ENCODE measurements at places on chromosomes 16 and 17. TPM values are rescaled to one million over a fixed set of nuclear protein-coding genes. Genes with fewer than 3 reads are reported as not detected.

- no peak for DNase-seq
Measured at GRCh38 chr17:40949418-40949817, 12.0 kb upstream of the KRT23 start.

DNA sequence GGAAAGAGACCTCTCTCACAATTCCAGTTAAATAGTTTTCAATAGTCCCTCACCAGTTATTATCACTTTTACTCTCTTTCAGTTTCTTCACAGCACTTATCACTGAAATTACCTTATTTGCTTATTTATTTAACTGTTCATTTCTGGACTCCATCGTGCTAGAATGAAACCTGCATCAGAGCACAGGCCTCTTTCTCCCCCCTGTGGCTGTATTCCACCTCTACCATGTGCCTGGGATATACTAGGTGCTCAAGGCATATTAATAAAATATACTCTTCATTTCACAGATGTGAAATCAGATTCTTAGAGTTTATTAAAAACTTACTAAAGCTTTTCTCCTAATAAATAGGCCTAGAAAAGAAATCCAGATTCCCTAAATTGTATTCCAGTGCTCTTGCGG lies 308.9 kb upstream of the MON1B start:
- DNase-seq, result no peak

- no peak for DNase-seq
Measured at GRCh38 chr17:29094101-29094708, 51.3 kb downstream of the PIPOX start.

DNA sequence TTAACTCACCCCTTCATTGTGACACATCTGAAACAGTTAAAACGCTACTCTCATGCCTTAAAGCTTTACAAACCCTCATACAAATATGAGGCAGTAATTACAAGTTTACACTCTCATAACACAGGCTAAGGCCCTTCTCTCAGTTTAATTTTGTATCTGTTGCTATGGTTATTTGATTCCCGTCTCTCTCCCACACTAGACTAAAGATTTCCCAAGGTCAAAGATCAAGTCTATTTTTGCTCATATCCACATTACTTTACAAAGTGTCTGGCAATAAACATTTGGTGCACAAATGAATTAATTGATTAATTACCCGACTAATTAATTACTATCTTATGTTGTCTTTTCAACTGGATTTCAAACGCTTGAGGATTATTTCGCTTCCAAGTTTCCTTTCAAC lies 86.4 kb upstream of the MYOCD start:
- DNase-seq, result no peak

DNA sequence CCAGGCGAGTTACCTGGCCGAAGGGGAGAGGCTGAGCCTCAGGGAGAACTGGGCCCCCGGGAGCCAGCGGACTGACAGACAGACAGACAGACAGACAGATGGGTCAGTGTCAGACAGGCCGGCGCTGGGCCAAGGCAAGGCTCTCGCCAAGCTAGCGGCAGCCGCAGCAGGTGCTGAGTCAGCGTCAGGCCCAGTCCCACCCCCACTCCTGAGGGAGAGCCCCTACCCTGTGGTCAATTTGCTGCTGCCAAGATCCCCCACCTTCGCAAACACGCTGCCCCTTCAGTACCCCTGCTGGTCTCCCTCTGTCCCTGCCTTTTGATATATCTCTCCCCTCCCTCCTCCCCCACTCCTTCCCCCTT lies 1.5 kb downstream of the FGF11 start:
- DNase-seq, result no peak

- DNase-seq, result no peak
Measured at GRCh38 chr17:80546267-80546666, 1.6 kb downstream of the RPTOR start.

DNA sequence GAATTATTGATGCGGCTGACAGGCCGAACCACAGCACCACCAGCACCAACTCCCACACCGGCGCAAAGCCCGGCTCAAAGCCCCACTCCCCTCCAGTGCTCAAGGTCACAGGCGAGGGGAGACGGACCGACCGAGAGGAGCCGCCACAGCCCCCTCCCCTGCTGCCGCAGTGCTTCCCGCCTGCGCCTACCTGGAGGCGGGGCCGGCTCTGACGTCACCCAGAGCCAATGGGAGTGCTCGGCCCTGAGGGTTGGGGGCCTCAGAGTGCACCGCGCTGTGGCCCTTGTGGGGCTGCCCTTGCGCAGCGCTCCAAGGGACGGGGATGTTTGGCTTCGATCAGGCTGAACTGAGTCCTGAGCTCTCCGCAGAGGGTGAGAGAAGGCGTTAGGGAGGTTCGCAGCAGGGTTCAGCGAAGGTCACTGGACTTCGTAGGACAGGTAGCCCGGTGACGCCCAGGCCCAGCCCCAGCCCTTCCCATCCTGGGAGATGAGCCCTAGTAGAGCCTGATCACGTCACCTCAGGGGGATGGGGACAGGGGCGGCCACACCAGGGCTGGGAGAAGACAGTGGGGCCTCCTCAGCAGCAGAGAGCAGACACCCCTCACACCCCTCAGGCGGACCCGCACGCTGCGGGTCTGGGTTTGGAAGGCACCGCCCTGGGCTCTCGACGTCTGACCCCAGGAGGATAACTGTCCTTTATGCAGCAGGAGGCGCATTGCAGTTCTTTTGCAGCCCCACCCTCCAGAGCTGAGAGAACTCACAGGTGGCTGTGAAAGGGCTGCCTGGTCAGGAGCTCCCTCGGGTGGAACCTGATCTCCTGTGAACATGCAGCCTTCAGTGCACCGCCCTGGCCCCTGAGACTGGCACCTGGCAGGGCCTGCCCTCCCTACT lies 1.5 kb downstream of the NDRG4 start:
- DNase-seq, result no peak

- DNase-seq, result no peak
Measured at GRCh38 chr16:66984892-66985311, 3.5 kb upstream of the CES4A start.

DNA sequence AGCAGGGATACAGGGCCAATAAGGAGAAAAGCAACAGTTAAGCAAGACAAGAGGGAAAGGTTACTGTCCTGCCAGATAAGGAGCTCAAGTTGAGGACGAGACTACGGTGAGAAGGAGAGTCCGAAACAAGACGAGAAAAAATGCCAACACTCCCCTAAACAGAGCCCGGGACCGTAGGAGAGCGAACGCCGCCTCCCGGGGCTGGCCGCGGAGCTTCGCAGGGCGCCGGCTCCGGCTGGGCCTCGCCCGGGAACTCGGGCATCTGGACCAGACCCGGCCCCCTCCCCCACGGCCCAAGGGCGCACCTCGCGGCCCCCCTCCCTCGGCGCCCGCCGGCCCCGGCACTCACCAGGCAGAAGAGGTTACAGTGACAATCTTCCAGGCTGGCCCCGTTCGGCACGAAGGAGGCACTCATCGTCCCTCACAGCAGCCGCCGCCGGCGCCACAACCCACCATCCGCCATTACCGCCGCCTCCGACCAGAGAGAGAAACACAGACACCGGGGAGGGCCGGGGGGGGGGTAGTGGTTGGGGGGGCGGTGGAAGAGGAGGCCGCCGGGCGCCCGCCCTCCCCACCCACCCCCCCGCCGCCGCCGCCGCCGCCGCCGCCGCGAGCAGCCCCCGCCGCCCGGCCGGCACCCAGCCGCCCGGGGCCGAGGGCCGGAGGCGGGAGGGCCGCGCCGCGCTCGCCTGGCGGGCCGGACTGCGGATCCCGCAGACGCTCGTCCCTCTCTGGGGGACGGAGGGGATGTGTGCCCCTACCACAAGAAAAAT lies at the start of gene MED13:
TSS of gene MED13 (minus strand) at position 488 of the 773 bp plus-strand sequence. CDS start at position 415, 73 bp downstream.
- DNase-seq, result peak; percentile 77

DNA sequence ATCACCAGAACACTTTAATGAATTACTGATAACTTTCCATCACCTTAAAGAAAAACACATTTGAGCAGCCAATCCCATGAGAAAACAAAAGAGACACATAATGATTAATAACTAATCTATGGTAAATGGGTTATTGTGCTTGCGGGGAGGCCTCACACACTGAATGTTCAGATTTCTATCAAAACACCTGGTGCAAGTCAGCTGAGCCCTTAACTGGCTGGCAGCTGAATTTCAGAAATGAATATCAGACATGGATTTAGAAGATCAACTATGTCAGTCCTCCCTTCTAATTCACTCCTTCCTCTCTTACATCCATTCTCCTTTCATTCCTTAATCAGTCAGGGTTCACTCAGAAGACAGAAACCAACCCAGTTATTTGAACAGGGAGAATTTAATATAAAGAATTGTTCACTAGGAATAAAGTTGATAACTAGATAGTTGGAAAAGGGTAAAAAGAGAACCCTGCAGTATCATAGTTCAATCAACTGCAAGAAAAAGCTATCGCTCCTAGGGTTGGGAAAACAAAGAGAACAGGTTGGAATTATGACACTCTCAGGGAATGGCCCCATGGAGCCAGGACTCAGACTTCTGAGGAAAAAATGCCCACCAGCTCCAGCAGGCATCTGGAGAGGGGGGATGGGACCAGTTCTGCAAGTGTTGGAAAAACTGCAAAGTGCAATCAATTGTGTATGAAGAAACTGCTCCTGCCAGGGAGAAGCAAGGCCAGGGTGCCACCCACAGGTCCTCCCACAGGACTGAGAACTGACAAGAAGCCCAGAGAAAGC lies 577.1 kb upstream of the CDH5 start:
- DNase-seq, result no peak

DNA sequence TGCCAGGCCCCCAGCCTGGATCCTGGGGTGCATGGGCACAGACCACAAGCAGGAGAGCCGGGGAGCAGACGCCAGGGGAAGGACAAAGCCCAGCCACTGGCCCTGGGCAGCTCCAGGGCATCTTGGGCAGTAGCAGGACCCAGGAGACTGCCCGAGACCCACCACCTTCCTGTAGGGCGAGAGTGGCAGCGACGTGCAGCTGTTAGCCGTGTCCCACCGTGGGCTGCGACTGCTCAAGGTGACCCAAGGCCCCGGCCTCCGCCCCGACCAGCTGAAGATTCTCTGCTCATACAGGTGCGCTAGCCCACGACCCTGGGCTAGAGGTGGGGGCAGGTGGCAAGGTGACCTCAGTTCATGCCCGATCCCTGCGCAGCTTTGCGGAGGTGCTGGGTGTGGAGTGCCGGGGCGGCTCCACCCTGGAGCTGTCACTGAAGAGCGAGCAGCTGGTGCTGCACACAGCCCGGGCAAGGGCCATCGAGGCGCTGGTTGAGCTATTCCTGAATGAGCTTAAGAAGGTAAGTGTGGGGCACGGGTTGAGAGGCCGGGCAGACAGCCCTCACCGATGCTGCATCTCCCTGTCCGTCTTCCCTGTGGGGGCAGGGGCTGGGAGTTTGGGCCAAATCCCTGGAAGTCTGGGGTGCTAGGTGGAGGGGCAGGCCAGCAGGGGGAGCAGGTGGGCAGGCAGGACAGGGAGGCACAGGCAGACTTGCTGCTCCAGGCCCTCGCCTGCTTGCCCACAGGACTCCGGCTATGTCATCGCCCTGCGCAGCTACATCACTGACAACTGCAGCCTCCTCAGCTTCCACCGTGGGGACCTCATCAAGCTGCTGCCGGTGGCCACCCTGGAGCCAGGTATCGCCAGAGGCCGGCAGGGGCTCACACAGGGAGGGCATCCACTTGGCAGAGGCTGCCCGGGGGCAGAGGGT lies 13.5 kb upstream of the SMIM5 start:
- DNase-seq, result no peak

DNA sequence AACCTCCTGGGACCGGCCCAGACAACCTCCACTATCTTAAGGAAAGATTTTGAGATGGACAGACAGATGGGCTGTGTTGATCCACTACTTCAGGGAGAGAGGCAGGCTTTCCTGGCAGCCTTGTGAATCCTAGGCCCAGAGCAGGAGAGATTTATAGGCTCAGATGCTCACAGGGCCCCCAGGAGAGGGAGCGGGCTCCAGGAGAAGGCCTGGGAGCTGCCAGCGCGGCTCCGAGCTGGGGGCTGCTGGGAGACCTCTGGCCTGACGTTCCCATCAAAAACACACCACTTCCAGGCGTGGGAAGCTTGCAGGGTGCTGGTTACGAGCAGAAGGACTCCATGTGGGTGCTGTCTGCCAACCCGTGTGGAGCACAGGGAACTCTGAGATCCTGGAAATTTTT lies 53.2 kb downstream of the MYH11 start:
- DNase-seq, result no peak

- DNase-seq, result no peak
Measured at GRCh38 chr16:48556913-48557351, 53.0 kb downstream of the N4BP1 start.

GRCh38 chr16:85879975-85880831 lies 18.8 kb upstream of the IRF8 start:
- DNase-seq, result no peak

GRCh38 chr16:58499092-58499511 lies 841 bp upstream of the NDRG4 start:
- DNase-seq, result peak; percentile 54

- DNase-seq, result no peak
Measured at GRCh38 chr16:2429771-2430663, 770 bp downstream of the CCNF start.

DNA sequence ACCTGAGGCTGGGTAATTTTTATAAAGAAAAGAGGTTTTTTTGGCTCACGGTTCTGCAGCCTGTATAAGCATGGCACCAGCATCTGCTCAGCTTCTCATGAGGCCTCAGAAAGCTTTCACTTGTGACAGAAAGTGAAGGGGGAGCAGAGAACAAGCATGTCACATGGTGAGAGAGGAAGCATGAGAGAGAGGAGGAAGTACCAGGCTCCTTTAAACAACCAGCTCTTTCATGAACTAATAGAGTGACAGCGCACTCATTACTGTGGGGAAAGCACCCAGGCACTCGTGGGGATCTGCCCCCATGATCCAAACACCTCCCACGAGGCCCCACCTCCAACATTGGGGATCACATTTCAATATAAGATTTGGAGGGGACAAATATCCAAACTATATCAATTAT lies 86.8 kb downstream of the USP32 start:
- no peak for DNase-seq

GRCh38 chr16:72501739-72502593 lies 330.0 kb upstream of the PMFBP1 start:
- DNase-seq, result peak; percentile 76

DNA sequence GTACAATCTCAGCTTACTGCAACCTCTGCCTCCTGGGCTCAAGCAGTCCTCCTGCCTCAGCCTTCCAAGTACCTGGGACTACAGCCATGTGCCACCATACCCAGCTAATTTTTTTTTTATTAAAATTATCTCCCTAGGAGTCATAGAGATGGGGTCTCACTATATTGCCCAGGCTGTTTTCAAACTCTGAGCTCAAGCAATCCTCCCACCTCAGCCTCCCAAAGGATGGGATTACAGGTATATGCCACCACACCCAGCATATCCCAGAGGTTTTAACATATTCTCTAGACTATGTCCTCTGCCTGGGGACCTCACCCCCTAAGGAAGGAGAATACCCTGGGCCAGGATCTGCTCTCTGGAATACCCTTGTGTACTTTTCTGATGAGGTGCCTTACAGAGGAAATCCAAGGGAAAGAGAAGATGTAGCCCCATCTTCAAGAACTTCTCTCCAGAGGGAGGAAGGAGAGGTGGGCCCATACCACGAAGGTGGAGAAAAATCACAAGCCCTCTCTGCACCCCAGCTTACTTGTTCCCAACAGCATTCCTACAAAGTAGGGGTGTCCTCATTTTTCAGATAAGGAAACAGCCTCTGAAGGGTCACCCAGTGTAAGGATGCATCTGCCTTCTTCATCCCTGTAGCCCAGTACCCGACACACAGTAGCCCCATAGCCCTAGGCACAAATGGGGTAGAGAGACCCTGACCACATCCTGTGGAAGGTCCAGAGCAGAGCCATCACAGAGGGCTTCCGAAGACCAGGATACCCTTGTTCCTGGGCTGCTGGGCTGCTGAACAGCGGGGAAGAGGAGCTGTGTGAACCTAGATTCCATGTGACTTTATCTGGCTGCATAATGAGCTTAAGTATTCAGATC lies 151.6 kb downstream of the SOCS1 start:
- no peak for DNase-seq

Gene CCL5
- 5.3 TPM for total RNA-seq

Gene TMC6
- total RNA-seq, result 95.0 TPM

Gene DYNLRB2
- 2.2 TPM for total RNA-seq

Gene HSF5
- total RNA-seq, result 0.27 TPM

Gene ADAD2
- total RNA-seq, result not detected

Gene CDYL2
- 5.7 TPM for total RNA-seq

Gene GFOD2
- 16.8 TPM for total RNA-seq
